ENCODE measurements at places on chromosomes 7 and 10.

- no peak for DNase-seq
These were observed 1.1 kb upstream of the SFXN4 start for GRCh38 chr10:119166564-119166963.

DNA sequence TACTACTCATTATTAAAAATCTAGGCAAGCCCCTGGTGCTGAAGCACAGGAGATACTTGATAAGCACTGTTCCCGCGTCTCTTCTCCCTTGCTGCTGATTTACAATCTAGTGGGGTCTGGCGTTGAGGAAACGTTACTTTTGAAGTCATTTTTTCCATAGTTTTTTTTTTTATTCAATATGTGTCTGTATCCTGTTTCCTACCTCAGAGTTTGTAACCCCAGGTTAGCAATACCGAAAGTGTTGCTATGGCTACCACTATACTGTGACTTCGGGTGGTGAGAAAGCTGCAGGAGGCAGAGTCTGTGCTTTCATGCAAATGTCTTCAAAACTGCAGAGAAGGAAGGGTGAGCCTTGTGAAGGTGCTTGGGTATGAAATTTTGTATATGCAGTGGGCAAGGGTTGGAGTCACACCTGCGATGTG lies 458.8 kb upstream of the GHITM start:
- DNase-seq, result no peak

DNA sequence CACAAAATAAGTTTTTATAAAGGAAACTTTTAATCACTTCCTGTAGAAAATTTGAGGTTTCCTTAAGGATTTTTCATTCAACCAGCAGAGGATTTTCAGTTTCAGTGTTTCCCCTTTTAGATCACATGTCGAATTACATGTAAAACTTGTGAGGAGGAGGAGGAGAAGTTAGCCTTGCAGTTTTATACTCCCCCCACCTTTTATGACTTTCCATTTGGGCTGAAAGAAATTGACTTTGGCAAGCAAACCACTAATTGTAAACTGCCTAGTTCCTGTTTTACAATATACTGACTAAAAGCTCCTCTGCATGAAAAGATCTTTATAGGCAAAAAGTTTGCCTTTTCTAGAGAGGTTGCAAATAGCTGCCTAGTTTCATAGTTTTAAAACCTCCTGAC lies 3.0 kb downstream of the BAMBI start:
- no peak for DNase-seq

DNA sequence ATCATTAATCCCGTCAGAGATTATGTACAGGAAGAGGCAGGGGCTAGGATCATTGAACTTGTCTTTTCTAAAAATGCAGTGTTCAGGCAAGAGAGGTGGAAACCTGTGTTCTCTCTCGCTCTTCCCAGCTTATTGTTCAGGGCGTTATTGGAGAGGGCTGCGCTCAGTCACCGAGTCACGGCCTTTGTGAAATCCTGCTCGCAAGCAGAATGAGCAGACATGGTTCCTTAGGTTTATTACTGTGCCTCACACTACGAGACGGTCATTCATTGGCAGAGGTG lies 631 bp upstream of the PRKRIP1 start:
- no peak for DNase-seq

DNA sequence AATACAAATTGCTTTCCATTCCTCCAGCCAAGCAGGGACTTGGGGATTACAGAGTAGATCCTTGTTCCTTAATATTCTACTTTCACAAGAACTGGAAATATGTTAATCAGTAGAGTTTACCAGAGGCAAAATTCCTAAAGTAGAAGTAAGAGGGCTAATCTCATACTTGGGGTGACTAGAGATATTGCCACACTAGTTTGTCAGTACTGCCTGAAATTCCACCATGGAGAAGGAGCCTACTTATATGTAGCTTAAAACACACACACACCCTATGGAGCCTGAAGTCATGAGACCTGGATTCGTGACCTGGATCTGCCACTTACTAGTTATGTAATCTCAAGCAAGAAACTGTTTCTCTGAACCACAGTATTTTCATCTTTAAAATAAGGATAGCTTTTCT lies 33.9 kb downstream of the STRIP2 start:
- DNase-seq, result no peak

- DNase-seq, result no peak
These were observed 6.1 kb downstream of the GET4 start for GRCh38 chr7:882336-883035.

- no peak for DNase-seq
These were observed 14.5 kb downstream of the TRIM8 start for GRCh38 chr10:102658802-102659201.

All from NCI-H446 treated with DMSO at 0.1 percent for 48 hours (cell line).